ENCODE measurements at places on chromosomes 12 and 14. TPM values are rescaled to one million over a fixed set of nuclear protein-coding genes. Genes with fewer than 3 reads are reported as not detected.

Gene KIF5A
- total RNA-seq, result 51.7 TPM

Gene RTRAF
- 56.3 TPM for total RNA-seq

Gene LRP10
- 7.8 TPM for total RNA-seq

DNA sequence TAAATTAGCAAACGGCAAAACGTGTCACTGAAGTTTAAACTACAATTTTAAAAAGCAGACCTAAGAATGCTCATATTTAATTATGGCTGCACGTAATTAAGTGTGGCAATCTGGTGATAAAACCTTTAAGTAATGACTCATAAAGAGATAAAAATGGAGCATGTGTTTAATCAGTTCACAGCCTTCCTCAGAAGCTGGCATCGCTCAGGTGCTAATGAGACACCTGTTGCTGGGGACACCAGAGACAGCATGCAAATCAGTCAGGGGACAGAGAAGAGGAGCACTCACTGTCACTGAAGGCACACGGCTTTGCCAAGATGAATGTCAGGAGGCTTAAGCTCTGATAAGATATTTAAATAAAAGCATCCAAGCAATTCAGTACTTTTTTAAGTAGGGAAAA is 840.3 kb downstream of the GALC start:
- no peak for DNase-seq

- peak; percentile 45 for DNase-seq
Measured at GRCh38 chr12:101698800-101699347, 1.4 kb downstream of the CHPT1 start.

- no peak for DNase-seq
Measured at GRCh38 chr12:14774906-14775635, 28.2 kb downstream of the WBP11 start.

Measured in cerebellum (tissue), 4 donors.